NCI-H345 (cell line): ENCODE measurements at places on chromosomes 5 and 9.

DNA sequence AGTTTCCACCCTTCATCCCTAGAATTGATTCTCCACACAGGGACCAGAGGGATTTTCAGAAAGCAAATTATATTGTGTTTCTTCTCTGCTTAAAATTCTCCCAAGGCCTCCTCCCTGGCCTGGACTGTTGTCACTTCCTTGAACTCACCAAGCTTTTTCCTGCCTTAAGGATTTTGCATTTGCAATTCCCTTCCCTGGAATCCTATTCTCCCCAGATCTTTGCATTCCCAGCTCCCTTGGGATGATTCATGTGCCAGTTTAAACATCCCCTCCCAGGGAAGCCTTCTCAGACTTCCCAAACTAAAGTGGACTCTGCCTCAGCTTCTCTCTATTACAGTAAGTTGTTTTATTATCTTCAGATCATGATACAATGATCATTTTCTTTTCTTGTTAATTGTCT lies 35.2 kb upstream of the PDE8B start:
- DNase-seq = no peak

- DNase-seq = peak; percentile 8
Observed at GRCh38 chr5:92504346-92504745, 1076.7 kb downstream of the NR2F1-AS1 start.

GRCh38 chr9:115635680-115636383 lies 517.8 kb upstream of the PAPPA start:
- DNase-seq = no peak

GRCh38 chr9:16257604-16258003 lies 612.9 kb downstream of the BNC2 start:
- no peak for DNase-seq
